ENCODE measurements at places on chromosomes 1 and 21.
A peak's percentile ranks its signal among the peaks of the same experiment; 100 is the strongest.

DNA sequence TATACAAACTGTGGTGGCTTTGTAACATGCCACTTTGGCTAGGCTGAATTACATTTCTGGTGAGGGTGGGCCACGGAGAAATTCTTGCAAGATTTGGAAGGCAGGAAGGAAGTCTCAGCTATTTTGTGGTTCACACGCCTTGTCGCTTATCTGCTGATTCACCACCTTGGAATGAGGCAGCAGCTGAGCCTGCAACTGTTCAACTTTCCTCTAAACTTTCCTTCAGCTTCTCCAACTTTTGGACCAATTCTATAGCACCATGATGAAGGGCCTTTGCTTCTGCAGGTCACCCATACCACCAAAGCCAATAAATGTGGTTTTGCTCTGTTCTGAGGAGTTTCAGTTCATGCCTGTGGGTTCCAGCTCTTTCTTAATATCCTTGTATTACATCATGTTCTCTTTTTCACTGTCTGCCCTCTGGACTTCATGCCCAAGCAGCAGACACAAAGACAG lies 337.6 kb upstream of the SNX7 start:
- peak; percentile 98 for DNase-seq

- no peak for DNase-seq
Measured at GRCh38 chr1:112244131-112244530, 151.9 kb upstream of the CTTNBP2NL start.

DNA sequence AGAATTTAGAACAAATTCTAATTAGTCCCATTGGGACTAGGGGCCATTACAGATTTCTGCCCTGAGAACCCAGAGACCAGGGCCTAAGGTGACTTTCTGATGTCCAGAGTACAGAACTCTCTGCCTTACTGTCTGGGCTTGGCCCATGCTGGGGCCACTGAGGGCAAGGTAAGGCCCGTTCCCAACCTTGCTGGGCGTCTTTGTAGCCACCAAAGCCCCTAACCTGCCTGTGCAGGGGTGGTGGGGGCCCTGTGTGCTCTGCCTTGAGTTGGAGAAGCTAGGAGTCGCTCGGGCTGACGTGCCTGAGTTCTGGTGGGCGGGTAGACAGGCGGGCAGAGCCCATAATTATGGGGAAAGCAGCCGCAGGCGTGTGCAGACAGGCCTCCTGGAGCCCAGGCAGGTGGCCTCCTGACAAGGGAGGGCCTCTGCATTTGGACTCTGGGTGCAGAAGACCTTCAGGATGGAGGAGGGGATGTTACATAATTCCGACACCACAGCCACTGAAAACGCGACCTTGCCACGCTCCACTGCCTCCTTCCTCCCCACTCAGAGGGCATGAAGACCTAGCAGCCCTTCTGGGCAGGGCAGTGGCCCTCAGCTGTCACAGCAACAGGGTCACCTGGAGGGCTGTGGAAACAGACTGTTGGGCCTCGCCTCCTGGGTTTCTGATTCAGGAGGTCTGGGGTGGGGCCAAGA lies 239.9 kb upstream of the TMEM51 start:
- no peak for DNase-seq

GRCh38 chr21:31078216-31078615 lies 39.9 kb upstream of the KRTAP19-8 start:
- no peak for DNase-seq

All from astrocyte of the spinal cord (primary cell).